ENCODE measurements at places on chromosomes 7 and 10.

- DNase-seq: no peak
Observed at GRCh38 chr7:150784120-150784736, 15.9 kb downstream of the TMEM176B start.

DNA sequence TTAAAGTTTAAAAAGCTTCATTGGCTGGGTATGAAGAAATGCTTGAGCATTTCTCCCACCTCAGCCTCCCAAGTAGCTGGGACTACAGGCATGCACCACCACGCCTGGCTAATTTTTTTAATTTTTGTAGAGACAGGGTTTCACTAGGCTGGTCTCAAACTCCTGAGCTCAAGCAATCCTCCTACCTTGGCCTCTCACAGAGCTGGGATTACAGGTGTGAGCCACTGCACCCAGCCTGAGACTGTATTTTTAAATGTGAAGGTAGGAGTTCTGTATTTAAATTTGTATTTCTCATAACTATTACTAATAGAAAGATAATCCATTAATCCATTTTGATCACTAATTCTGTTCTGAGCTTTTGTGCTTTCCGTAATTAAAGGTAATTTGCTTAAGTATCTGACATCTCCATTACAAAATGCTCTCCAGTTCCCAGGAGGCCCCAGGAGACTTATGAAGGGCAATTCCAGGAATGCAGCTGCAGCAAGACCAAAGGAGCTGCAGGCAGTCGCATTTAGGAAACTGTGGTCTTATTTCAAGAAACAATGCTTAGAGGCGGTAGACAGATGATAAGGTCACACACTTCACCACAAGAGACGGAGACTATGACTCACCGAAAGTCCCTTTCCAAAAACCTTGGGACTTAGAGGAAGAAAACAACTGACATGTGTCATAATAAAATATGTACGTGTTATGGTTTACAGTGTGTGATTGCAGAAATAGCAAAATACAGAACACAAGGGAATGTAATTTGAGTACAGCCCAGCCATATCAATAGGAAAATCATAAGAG is 23.3 kb downstream of the YAE1 start:
- peak; percentile 47 for DNase-seq

GRCh38 chr10:132136097-132136521 is 50.6 kb upstream of the DPYSL4 start:
- DNase-seq: no peak

- DNase-seq: no peak
Observed at GRCh38 chr7:104017001-104017400, 27.5 kb upstream of the RELN start.
